ENCODE measurements at places on chromosomes 4 and X.
A peak's percentile ranks its signal among the peaks of the same experiment; 100 is the strongest.

GRCh38 chrX:120790118-120790517, 85.5 kb downstream of the CT47B1 start:
- DNase-seq, result peak; percentile 59

DNA sequence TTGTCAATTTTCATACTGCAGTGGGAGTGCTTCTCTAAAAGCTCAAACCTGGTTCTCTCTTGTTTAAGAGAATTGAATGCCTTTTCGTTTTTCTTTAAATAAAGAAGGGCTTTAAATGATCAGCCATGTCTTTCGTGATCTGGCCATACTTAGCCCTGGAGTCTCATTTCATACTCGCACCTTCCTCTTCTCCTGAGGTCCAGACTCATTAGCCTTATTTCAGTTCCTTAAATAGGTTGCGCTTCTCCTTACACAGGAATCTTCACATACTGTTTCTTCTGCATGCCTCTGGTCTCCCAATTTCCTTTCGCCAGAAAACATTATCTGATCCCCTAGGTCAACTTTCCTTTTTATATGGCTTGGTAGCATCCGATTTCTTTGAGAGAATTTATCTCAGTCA, 565.6 kb upstream of the TENM3 start:
- DNase-seq, result no peak

GRCh38 chrX:47574547-47575301, 7.5 kb upstream of the TIMP1 start:
- DNase-seq, result peak; percentile 58

DNA sequence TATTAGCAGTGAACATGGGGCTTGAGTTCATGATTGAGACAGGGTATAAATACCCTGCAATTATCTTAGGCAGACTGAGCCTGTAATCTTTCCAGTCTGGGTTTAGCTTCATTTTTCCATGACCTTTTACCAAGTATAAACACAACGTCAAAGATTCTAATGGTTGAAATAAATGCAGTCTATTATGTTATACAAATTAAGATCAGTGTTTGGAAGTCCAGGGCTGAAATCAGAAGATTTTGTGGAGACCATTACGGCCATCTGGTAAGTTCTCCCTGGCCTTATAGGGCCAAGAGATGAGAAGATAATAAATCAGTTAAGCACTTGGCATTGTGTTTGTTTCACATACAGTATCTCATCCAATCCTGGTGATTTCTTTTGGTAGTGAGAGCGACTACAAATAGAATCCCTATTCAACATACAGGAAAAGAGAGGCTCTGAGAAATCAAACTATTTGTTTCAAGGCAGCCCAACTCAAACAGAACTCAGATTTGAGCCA, 425.8 kb downstream of the PACRGL start:
- no peak for DNase-seq

GRCh38 chr4:181468451-181468850, 774.8 kb upstream of the TENM3 start:
- DNase-seq, result peak; percentile 12

DNA sequence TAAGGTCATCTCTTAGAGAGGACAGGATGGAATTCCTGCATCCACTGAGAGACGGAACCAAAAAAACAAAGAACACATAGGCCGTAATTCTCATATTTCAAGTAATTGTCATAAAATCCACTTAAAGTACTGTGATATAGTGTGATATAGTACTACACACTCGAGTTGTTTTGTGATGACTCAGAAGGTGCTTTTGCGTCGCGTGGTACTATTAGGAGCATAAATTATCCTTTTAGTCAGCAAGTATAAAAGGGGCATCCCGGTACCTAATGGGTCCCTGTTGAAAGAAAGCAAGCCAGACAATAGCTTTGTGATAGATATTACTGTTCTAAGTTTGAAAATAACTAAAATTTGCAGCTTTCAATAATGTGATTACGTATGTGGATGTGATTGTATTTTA, 55.3 kb downstream of the GPR143 start:
- DNase-seq, result no peak

- DNase-seq, result no peak
Observed at GRCh38 chr4:173246719-173247118, 78.1 kb downstream of the GALNT7 start.

DNA sequence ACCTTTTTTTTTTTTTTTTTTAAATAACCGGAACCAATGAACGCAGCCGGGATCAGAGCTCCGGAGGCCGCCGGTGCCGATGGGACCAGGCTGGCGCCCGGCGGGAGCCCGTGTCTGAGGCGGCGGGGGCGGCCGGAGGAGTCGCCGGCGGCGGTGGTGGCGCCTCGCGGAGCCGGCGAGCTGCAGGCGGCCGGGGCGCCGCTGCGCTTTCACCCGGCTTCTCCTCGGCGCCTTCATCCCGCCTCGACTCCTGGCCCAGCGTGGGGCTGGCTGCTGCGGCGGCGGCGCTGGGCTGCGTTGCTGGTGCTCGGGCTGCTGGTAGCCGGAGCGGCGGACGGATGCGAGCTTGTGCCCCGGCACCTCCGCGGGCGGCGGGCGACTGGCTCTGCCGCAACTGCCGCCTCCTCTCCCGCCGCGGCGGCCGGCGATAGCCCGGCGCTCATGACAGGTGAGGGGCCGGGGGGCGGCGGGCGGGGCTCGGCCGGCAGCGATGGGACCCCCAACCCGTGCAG, 337 bp downstream of the STIM2 start:
- peak; percentile 62 for DNase-seq

GRCh38 chr4:146742416-146742815, 103.7 kb downstream of the POU4F2 start:
- DNase-seq, result no peak
